Left lung (tissue), 14 donors: ENCODE measurements at places on chromosomes 2 and 18. TPM values are rescaled to one million over a fixed set of nuclear protein-coding genes. Genes with fewer than 3 reads are reported as not detected.

PLEKHA3 gene
- polyA plus RNA-seq = 24.9 TPM

OTOF gene
- 0.03 TPM for polyA plus RNA-seq

GAL3ST2 gene
- polyA plus RNA-seq = 0.31 TPM

SOWAHC gene
- 10.0 TPM for polyA plus RNA-seq

DNA sequence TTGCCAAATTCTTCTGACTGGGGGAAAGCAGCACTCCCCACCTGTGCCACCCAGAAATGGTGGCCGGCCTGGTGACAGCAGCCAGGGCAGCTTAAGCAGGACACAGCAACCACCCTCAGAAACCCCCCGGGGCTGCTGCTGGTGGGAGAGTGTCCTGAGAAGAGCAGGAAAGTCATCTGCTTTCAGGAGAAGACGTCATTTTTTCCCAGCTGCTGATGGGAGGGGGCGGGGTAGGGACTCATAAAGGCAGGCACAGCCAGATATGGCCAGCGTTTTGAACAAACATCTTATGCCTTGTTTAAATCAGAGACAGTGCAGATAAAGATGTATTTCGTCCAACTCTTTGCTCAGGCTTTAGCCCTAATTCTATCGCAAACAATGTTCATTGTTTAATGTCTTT, 139.5 kb downstream of the LRRC30 start:
- DNase-seq = no peak

DNA sequence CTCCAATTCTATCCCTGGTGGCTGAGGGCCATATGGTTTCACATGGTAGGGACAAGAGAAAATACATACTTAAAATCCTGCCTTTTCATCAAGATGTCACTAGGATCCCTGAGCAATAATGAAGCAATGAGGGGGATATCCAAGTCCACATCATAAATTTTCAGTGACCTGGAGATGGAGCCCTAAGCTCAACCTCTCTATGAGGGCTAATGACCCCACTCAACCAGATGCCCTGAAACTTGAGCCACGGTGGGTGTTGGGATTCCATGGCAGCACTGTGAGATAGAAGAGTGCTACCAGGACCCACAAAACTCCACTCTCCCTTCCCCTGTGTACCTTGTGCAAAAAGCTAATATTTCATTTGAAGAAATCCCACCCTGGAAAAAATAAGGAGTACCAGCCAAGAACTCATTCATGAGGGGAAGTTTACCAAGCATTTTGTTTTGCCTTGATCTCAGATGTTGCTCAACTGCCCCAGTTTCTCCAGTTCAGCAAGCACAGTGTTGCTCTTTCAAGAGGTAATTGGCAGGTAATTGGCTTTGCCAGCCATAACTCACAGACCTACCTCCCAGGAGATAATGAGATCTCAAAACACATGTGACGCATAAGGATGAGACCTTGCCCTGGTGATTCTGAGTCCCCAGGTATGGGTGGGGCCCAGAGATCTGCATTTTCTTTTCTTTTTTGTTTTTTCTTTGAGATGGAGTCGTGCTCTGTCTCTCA, 51.0 kb upstream of the TTC39C start:
- no peak for DNase-seq

DNA sequence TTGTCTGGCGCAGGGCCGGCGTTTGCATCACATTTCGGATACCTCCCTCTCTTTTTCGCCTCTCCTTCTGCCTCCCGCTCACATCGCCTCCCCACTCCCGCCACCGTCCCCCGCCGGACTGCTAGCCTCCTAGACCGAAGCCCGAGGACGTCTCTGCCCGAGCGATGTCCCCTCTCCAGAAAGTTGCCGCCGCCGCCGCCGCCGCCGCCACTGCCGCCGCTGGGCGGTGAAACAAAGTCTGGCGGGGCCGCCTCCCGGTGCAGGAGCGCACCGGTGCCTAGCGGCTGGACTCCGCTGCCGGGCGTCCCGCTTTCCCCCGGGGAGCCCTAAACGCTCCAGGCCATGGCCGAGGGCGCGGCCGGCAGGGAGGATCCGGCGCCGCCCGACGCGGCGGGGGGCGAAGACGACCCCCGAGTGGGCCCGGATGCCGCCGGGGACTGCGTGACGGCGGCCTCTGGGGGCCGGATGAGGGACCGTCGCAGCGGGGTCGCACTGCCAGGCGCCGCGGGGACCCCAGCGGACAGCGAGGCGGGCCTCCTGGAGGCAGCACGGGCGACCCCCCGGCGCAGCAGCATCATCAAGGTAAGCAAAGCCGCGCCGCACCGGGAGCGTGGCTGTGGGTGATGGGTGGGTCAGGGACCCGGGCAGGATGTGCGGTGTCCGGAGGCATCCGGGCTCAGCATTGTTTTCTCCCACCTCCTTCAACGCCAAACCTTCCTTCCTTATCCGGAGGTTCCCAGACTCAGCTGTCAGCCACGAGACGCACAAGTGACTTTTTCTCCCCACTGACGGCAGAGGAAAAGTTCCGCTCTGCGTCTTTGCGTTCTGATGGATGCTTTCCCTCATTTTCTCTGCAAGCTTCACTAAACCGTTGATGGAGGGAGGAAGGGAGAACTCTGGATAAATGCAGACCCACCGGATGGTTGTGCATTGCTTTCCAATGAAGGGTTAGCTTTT, 643 bp downstream of the PLCL1 start:
- DNase-seq = peak; percentile 30

GRCh38 chr2:162252153-162252552, 8.9 kb upstream of the FAP start:
- no peak for DNase-seq

GRCh38 chr18:9884090-9884489, 1.7 kb upstream of the TXNDC2 start:
- no peak for DNase-seq

- DNase-seq = no peak
These were observed 1.2 kb upstream of the ALPP start for GRCh38 chr2:232377319-232377718.
